ENCODE measurements at places on chromosomes 16 and 17.

GRCh38 chr17:18182978-18183333 is 672 bp upstream of the ALKBH5 start:
- DNase-seq = no peak

- no peak for DNase-seq
Measured at GRCh38 chr16:83967838-83968305, at the start of gene NECAB2. NECAB2 (plus strand) TSS chr16:83968244; CDS start chr16:83968649, 405 bp downstream.

- no peak for DNase-seq
Measured at GRCh38 chr16:76565542-76565941, 288.3 kb downstream of the CNTNAP4 start.

DNA sequence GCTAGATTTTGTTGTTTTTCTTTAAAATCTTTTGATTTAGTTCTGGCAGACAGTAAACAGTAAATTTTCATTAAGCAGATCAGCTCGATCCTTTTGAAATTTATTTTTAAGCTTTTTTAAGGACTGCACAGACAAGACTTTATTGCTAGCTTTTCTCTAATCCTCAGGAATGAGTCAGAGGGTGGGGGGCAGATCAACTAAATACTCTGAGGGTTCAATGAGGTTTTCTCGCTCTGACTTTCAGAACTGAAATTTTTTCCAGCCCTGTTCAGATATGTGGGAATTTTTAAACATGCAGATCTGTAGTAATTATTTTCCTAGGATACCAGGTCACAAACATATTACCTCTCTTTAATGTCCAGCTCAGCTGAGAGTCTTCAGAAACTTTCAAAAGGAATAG is 977.2 kb downstream of the CDH11 start:
- DNase-seq = no peak

GRCh38 chr17:55757659-55758058 is 6.8 kb downstream of the PCTP start:
- no peak for DNase-seq

DNA sequence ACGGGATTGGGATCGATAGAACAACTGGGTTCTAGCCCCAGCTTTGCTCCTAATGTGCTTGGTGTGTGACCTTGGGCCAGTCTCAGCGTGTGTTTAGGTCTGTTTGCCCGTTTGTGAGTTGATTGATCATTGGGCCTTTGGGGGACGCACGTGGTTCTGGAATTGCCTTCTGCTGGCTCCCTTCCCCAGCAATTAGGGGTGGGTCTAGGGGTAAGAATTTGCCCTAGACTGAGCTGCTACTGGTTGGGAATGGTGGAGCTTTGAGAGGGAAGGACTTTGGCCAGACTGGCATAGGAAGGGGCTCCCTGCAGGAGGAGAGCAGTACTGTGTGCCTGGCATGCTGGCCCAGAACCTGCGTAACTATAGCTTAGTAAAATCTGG is 1.5 kb downstream of the SPNS2 start:
- no peak for DNase-seq

GRCh38 chr17:72121164-72122009 is 567 bp downstream of the SOX9 start:
- DNase-seq = peak; percentile 74

All from kidney glomerular epithelial cell (primary cell).